ENCODE measurements at places on chromosomes 12 and 14.

DNA sequence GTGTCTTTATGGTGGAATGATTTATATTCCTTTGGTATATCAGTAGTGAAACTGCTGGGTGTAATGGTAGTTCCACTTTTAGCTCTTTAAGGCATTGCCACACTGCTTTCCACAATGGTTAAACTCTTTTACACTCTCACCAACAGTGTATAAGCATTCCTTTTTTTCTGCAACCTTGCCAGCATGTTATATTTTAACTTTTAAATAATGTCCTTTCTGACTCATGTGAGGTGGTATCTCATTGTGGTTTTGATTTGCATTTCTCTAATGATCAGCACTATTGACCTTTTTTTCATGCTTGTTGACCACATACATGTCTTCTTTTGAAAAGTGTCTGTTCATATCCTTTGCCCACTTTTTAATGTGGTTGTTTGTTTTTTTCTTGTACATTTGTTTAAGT lies 142.5 kb downstream of the MSRB3 start:
- no peak for DNase-seq

GRCh38 chr14:96792591-96792990 lies 4.6 kb upstream of the VRK1 start:
- DNase-seq: no peak

- DNase-seq: no peak
Observed at GRCh38 chr12:130713581-130713991, 2.5 kb downstream of the RIMBP2 start.

GRCh38 chr12:53806721-53807120 lies 54.9 kb upstream of the CISTR start:
- no peak for DNase-seq

GRCh38 chr12:6774499-6775062 lies 2.3 kb downstream of the LAG3 start:
- DNase-seq: no peak
